Right atrium auricular region (tissue), 2 donors: ENCODE measurements at places on chromosomes 4 and X.

GRCh38 chr4:28926156-28926555 is 1794.0 kb upstream of the PCDH7 start:
- DNase-seq, result no peak

GRCh38 chr4:65669111-65670019 is 924 bp downstream of the EPHA5 start:
- DNase-seq, result no peak

DNA sequence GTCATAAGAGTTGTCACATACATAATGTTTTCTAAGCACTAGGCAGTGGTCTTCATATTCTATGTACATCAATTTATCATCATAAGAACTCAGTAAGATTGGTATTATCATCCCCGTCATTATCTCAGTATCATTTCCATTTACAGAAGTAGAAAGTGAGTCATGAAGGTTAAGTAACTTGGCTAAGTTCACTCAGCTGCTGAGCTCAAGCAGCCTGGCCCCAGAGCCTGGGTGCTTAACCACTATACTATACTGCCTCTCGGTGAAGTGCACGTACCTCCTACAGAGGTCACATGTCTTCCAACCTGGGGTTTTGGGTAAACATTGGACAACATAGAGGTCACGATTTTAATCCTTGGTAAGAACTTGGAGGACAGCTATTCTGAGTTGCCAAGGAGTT is 161.5 kb upstream of the GATB start:
- DNase-seq, result no peak

GRCh38 chr4:39947963-39948362 is 29.7 kb downstream of the PDS5A start:
- DNase-seq, result no peak
